ENCODE measurements at places on chromosomes 6 and 20. TPM values are rescaled to one million over a fixed set of nuclear protein-coding genes. Genes with fewer than 3 reads are reported as not detected.

- no peaks in the 10 kb centered on the region for H3K27me3 ChIP-seq
- H3K4me3 ChIP-seq = no peak overlapping the region
- H3K36me3 ChIP-seq = no peaks in the 10 kb centered on the region
- peak; percentile 73 for DNase-seq
- H3K27ac ChIP-seq = peak overlapping the region; percentile 69
These were observed 70.8 kb downstream of the PYGB start for GRCh38 chr20:25318471-25319240.

DNA sequence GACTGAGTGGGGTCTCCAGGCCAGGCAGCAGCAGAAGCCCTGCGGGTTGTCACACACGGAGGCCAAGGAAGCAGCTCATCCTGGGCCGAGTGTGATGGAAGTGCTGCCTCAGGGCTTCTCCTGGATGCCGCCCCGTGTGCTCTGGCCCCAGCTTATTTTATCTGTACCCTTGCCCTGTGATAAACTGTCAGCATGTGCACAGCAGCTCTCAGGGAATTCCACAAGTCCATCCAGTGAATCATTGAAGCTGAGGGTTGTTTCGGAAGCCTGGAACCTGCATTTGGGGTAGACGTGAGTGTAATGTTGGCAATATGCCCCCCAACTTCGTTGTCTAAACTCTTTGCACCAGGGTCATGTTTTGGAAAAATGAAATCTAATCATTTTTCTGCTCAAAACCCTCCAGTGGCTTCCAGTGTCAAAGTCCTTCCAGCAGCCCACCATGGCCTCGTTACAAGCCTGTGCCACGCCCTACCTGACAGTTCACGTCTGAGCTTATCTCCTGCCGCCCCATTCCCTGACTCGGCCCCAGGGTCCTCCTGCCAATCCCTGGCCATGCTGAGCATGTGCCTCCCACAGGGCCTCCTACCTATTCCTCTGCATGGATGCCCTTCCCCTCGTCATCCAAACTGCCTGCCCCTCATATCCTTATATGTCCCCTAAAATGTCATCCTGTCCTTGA lies 168.1 kb upstream of the THBS2 start:
- no peaks in the 10 kb centered on the region for H3K4me1 ChIP-seq
- H3K27ac ChIP-seq = no peak overlapping the region
- no peak for DNase-seq
- H3K4me3 ChIP-seq = no peak overlapping the region

PTCRA gene
- total RNA-seq = 3.3 TPM

DNA sequence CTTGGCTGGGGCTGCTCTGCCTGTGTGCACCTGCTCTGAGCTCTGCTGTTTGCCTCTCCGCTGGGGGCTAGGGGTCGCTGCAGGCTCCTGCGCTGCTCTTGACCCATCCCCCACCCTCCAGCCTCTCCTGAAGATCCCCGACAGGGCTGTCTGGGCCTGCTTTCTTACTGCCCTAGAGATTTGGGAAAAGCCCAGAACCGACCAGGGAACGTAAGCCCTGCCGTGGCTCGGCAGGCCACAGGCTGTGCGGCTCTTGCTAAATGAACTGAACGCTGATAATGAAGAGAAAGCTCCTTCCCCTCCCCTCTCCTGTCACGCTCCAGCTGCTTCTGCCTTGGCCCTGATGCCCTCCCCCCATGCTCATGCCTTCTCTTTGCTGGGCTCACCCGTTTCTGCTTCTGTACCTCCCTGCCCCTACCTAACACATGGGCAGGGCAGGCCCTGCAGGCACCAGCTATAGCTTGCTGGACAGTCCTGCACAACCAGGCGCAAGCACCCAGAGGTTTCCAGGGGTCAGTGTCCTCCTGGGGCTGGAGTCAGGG lies 32.0 kb upstream of the PCMTD2 start:
- H3K4me1 ChIP-seq = peaks cover 4% of the 10 kb centered on the region
- peak; percentile 47 for DNase-seq
- no peaks in the 10 kb centered on the region for H3K36me3 ChIP-seq
- H3K27me3 ChIP-seq = no peaks in the 10 kb centered on the region
- no peak overlapping the region for H3K4me3 ChIP-seq
- no peak overlapping the region for H3K27ac ChIP-seq

GRCh38 chr6:38110481-38110971 lies 291.0 kb downstream of the ZFAND3 start:
- peaks cover 9% of the 10 kb centered on the region for H3K4me1 ChIP-seq
- no peaks in the 10 kb centered on the region for H3K36me3 ChIP-seq
- H3K27ac ChIP-seq = no peak overlapping the region
- no peak for DNase-seq
- H3K27me3 ChIP-seq = no peaks in the 10 kb centered on the region

DEFB114 gene
- total RNA-seq = not detected

DNA sequence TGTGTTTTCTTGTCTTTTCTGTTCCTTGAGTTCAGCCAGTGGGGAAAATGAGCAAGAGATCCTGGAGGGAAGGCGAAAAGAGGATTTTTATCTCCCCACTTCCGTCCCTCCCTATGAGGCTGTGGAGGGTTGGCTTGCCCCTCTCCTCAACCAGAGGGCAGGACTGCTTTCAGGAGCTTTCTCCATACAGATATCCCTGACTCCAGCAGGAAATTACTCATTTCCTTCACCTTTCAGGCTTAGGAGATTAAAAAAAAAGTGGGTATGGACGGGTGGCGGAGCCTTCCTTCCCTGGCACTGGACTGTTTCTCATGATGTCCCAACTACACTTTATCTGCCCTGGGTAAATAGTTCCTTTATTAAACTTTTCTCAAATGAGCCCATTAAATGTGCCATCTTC lies 241.2 kb downstream of the FRK start:
- DNase-seq = no peak
- no peak overlapping the region for H3K27ac ChIP-seq
- no peak overlapping the region for H3K4me3 ChIP-seq
- no peaks in the 10 kb centered on the region for H3K4me1 ChIP-seq

- peaks cover 68% of the 10 kb centered on the region for H3K4me1 ChIP-seq
- DNase-seq = peak; percentile 87
- H3K36me3 ChIP-seq = peaks cover 36% of the 10 kb centered on the region
- H3K27ac ChIP-seq = peak overlapping the region; percentile 91
- no peaks in the 10 kb centered on the region for H3K27me3 ChIP-seq
These were observed 1.4 kb downstream of the PIM1 start for GRCh38 chr6:37171201-37171969.

RAMACL gene
- 3.7 TPM for total RNA-seq

GRCh38 chr20:44765091-44765490 lies 19.4 kb downstream of the KCNK15 start:
- H3K36me3 ChIP-seq = no peaks in the 10 kb centered on the region
- H3K4me3 ChIP-seq = no peak overlapping the region
- no peak for DNase-seq
- H3K4me1 ChIP-seq = peaks cover 6% of the 10 kb centered on the region
- H3K27ac ChIP-seq = no peak overlapping the region

GPLD1 gene
- 9.2 TPM for total RNA-seq

NT5E gene
- total RNA-seq = 11.8 TPM

HLA-DMA gene
- total RNA-seq = 221 TPM

DNA sequence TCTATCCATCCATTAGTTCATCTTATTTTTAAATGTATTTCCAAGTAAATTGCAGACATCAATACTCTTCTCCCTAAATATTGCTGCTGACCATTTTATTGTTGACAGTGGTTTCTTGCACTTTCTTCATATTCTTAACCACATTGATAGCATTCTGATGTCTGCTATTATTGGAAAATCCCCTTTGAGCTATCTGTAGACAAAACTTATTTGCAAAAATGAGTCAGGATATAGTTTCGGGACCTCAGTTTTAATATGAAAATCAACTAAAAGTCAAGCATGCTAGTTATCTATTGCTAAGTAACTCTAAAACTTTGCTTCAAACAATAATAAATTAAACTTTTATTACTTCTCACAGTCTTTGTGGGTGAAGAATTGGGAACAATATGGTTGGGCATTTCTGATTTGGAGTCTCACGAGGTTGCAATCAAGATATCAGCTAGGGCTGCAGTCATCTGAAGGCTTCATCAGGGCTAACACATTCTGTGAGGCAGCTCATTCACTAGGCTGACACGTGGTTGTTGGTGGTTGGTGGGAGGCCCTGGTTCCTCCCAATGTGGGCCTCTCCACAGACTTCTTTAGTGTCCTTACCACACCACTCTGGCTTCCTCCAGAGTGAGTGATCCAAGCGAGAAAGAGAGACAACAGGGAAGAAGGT lies 32.7 kb downstream of the CD109 start:
- no peaks in the 10 kb centered on the region for H3K27me3 ChIP-seq
- H3K36me3 ChIP-seq = no peaks in the 10 kb centered on the region
- DNase-seq = no peak
- H3K4me3 ChIP-seq = no peak overlapping the region

Measured in upper lobe of left lung (tissue), 6 donors.